GM23248 (cell line): ENCODE measurements at places on chromosomes 12 and 14.

GRCh38 chr12:55072083-55072482 lies 52.3 kb downstream of the NEUROD4 start:
- DNase-seq: peak; percentile 54

DNA sequence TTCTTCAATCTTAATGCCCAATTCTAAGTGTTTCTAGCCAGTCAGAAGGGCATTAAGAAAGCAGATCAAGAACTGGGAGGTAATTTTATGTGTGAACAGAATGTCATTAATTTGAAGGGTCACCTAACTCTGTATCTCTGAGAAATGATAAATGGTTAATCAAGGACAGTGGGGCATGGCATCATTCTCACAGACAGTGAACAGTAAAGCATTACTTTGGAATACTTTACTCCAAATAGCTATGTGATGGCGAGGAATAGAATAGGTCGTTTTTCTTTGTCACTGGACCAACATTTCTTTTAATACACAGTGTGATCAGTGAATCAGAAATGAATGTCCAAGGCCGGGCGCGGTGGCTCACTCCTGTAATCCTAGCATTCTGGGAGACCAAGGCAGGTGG lies 166.1 kb upstream of the KRR1 start:
- no peak for DNase-seq

DNA sequence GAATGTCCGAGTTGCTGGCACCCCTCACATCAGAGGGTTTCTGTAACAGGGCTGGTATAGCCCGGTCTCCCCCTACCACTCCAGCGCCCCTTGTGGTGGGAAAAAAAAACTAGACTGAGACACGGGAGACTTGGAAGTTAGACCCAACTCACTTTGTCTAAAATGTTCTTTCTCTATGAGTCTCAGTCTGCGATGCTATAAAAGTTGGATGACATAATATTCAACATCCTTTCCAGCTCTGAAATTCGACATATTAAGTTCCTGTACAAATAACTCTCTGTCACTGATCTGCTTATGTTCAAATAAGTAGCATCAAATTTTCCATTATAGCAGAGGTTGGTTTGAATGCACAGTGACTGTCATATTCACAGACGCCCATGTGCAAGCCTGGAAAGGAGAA lies 25.7 kb upstream of the TC2N start:
- DNase-seq: peak; percentile 20

DNA sequence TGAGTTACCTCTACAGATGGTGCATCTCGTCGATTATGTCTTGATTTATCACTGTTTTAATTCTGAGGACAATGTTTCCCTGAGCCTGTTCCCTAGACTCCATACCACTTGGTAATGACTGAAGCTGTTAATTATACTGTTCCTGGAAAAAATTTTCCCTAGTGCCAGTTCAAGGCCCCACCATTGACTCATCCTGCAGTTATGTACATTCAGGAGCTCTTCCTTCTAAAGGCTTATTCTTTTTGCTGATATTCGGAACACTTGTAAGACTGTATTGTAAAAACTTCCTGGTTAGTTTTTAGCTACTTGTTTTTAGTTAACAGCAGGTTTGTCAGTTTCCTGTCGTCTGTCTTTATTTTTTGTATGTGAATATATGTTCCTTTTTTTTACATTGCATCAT lies 30.4 kb upstream of the PPP2R5E start:
- DNase-seq: peak; percentile 23

- DNase-seq: no peak
Measured at GRCh38 chr12:117040496-117040895, 58.7 kb downstream of the TESC start.

- DNase-seq: peak; percentile 50
Measured at GRCh38 chr14:34733245-34733644, 18.9 kb upstream of the CFL2 start.

DNA sequence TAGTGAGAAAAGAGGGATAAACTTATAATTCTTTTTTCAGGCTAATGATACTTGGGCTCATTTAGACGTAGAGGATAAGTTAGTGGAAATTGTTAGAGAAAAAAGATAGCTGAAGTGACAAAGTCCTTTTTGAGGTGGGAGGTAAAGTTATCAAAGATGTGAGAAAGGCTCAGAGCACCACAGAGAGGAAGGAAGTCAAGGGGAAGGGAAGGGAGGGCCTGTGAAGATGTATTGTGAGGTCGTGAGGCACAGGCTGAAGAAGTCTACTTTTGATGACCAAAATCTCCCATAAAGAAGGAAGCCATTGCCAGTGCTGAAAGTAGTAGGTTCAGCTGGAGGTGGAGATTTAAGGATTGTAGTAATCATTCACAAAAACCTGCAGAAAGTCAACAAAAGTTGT lies 19.4 kb upstream of the PTGDR start:
- DNase-seq: no peak

- no peak for DNase-seq
Measured at GRCh38 chr14:103607822-103608221, 21.2 kb upstream of the KLC1 start.

GRCh38 chr14:35414365-35414764 lies 9.8 kb upstream of the NFKBIA start:
- peak; percentile 50 for DNase-seq

DNA sequence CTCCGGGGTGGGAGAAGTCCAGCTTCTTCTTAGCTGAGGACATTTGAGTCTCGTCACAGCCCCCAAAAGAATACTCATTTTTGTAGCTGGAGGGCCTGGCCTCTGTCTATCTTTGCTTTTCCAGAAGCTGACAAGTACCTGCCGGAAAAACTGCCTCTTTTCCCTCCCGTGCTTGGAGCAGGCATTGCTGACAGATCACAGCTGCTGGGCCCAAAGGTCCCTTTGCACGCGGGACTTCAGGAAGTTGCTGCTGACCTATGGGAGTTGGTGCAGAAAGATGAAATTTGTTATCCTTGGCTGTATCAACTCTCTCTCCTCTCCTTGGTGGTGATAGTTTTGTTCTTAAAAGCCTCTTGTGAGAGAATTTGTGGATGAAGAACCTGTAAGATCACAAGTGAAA lies 92.8 kb downstream of the PAPOLA start:
- DNase-seq: no peak

- DNase-seq: peak; percentile 46
Measured at GRCh38 chr12:69500631-69501030, 30.4 kb downstream of the FRS2 start.

- DNase-seq: peak; percentile 44
Measured at GRCh38 chr14:35369701-35370191, 34.8 kb downstream of the NFKBIA start.

GRCh38 chr12:52323416-52324152 lies 2.4 kb upstream of the KRT83 start:
- DNase-seq: no peak

DNA sequence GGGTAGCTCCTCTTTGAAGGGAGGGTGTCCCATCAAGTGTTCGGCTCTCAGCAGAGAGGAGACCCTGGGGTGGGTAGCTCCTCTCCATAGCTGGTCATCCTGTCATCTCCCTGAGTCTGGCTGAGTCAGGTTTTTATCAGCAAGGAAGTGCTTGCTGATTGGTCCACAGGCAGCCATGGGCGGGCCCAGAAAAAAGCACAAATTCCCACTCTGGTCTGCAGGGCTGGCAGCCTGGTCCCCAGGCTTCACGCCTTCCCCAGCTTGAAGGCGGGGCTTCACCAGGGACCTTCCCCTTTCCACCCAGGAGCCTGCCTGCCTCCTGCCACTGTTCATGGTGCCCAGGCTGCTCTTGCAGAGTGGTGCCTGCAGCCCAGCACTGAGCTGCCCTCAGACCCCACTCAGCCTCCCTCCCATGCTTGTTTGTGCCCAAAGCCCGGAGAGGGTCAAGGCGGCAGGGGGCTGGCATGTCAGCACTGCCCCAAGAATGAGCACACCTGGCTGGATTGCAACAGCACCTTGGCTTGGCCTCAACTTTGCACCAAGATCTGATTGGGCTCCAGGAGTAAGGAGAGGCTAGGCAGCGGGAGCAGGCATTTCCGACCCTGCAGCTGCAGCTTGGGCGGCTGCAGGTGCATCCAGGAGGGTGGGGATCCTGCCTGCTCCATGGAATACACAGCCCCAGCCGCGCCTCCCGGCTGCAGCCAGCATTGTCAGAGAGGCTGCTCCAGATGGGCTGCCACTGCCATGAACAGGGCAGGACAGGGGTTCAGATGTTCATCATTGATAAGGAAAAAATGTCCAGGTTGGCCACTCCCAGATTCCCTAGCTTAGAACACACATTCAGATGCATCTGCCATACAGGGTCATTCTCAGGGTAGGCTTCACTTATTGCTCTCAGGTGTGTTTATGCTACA lies 22.0 kb upstream of the WDR89 start:
- DNase-seq: peak; percentile 17

DNA sequence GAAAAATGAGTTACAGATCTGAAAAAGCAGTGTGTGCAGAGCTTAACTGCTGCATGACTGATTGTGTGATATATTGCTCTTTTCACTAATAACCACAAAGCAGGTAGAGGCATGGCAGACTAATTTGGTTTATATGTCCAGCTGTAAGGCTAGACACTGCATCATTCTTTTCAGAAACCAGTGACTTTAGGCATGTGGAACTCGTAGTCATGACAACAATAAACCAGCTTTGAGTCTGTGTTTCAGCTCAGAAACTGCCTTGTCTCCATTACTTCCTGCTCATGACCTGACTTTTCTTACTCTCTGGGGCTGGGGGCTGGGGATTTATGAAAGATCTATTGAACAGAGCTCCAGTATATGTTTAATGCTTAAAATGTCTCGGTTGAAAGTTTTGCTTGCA lies 146.8 kb upstream of the LRIG3 start:
- peak; percentile 73 for DNase-seq

GRCh38 chr12:24036438-24037216 lies 87.2 kb upstream of the SOX5 start:
- DNase-seq: no peak

- DNase-seq: no peak
Measured at GRCh38 chr12:125114365-125115141, 49.3 kb downstream of the AACS start.

DNA sequence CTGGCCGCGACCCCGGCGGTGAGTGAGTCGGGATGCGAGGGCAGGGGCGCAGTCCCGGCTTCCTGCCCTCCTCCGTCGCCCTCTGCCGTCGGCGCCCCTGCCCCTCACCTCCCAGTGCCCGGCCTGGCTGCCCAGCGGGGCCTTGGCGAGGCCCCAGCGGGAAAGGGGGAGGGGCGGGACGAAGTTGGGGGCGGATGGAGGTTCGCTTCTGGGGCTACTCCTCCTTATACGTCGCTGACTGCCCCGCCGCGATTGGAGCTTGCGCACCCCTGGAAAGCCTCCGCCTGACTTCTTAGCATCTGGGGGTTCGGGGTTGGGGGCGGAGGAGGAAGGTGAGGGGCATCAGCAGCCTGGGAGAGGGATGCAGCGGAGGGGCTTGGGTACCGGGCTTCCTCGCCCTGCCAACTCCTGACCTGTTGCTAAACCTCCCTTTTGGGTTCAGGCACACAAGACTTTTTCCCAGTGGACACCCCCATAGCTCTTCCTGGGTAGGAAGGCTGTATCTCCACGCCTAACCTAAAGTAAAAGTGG lies 406 bp downstream of the TMEM263 start:
- peak; percentile 87 for DNase-seq

DNA sequence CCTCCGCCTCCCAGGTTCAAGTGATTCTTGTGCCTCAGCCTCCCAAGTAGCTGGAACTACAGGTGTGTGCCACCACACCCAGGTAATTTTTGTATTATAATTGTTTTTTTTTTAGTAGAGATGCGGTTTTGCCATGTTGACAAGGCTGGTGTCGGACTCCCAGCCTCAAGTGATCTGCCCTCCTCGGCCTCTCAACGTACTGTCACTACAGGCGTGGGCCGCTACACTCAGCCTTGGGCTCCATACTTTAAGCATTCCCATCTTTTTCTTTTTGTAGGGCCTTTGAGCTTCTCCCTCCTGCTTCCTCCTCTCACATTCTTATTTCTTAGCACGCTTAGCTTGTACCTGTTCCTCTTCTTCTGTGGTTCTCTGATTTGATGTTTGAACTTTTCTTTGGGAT lies 62.8 kb downstream of the SERPINA3 start:
- no peak for DNase-seq

GRCh38 chr14:41549282-41549681 lies 57.4 kb upstream of the LRFN5 start:
- DNase-seq: no peak

- DNase-seq: peak; percentile 86
Measured at GRCh38 chr12:56029666-56030293, 8.9 kb downstream of the IKZF4 start.

GRCh38 chr14:78567343-78567742 lies 397.2 kb downstream of the NRXN3 start:
- DNase-seq: peak; percentile 18

DNA sequence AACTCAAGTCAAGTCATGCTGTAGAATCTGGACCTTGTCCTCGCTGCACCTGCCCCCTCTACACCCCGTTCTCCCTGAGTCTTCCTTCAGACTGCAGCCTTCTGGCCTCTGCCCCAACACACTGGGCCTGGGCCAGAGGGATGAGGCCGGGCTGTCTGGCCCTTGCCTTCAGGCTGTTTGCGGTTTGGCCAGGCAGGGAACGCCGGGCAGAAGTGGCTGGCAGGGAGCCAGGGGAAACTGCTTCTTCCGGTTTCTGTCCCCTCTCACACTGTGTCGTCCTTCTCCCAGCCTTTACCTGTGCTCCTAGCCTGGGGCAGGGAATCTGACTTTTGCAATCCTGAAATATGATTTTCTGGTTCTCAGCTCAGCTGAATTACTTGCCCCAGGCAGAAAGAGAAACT lies 13.5 kb downstream of the DGLUCY start:
- no peak for DNase-seq

GRCh38 chr14:25178255-25178654 lies 128.3 kb upstream of the STXBP6 start:
- DNase-seq: no peak

GRCh38 chr14:29016050-29016900 lies 249.7 kb downstream of the FOXG1 start:
- DNase-seq: peak; percentile 53

- DNase-seq: no peak
Measured at GRCh38 chr12:67921286-67921685, 68.0 kb upstream of the IFNG-AS1 start.

GRCh38 chr14:67837011-67837624 lies 17.5 kb downstream of the RAD51B start:
- peak; percentile 82 for DNase-seq

DNA sequence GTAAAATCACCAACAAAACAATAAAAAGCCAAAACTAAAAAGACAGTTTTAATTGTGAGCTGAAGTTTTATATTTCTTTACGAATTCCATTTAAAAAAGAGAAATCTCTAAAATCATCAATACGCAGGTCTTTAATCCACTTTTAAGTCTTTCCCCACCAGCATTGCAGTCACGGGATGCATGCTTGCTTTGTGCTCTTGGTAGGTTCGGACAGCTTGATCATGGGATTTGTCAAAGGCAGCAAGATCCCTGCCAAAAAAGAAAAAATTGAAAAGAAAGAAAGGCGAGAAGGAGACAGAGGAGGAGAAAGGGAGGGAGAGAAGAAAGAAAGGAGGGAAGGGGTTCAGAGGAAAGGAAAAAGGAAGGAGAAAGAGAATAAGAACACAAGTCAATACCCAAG lies 4.7 kb upstream of the HAL start:
- DNase-seq: no peak

GRCh38 chr12:51533799-51534198 lies 57.2 kb upstream of the SCN8A start:
- peak; percentile 43 for DNase-seq

DNA sequence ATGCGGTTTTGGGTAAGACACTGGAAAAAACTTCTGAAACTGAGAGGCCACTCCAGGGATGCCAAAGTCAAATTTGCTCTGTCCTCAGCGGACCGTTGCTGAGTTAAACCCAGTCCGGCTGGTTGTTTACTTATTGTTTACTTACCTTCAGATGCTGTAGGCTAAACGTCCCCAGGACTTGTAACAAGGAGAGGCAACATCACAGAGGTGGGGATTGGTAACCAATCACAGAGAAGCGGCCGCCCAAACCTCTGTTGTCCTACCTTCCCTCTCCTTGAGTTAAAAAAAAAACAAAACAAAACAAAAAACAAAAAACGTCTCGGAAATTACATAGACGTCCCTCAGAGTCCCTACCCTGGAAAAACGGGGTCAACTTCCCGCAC lies 380 bp downstream of the ANO2 start:
- peak; percentile 33 for DNase-seq
